NCI-H1417 treated with DMSO at 0.1 percent for 48 hours (cell line): ENCODE measurements at places on chromosomes 3 and 15.

GRCh38 chr3:150497956-150498355 is 48.3 kb downstream of the SERP1 start:
- DNase-seq, result no peak

DNA sequence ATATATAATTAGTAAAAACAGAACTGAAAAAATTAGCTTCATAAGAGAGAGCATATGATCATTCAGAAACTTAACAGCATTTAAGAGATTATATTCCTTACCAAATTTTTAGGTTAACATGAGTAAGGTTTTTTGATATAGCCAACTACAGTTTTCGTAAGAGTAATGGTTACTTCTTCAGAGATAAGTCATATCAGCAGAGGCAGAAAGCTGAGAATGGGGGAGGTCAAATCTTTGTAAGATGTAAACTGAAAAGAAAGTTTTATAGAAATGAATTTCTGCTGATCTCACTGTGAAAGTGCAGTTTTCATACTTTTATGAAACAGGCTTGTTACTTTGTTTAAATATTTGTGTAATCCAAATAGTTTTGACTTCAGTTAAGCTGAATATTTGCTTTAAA is 193.3 kb downstream of the ZBTB20 start:
- no peak for DNase-seq

DNA sequence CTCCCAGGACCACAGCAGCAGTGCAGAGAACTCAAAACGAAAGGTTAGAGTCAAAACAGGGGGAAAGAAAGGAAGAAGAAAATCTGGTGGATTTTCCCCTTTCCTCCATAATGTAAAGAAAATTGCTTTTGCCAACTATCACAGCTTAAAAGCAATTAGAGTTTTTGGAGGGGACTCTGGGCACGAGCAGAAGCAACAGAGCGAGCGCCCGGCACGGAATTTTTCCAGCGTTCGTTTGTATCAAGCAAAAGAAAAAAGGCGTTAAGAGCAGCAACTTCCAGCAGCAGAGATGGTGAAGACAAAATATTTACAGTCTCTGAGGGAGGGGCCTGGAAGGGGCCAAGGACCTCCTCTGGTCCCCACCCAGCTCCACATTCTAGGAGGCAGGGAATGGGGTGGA is 174.9 kb upstream of the LINGO1 start:
- no peak for DNase-seq

DNA sequence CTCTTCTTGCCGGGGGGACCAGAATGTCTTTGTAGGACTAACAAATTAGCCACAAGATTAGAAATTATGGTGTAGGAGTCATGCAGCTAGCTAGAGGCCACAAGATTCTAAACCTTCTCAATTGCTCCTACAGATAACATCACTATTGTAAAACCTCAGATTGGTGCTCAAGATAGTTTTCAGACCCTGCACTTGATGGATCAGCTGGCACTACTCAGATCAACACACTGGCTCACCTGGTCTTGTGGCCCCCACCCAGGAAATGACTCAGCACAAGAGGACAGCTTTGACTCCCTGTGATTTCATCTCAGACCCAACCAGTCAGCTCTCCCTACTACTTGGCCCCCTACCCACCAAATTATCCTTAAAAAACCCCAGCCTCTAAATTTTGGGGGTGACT is 124.1 kb upstream of the RASGRP1 start:
- no peak for DNase-seq
